ENCODE measurements at places on chromosomes 3 and 15. TPM values are rescaled to one million over a fixed set of nuclear protein-coding genes. Genes with fewer than 3 reads are reported as not detected.

The CSTA gene
- total RNA-seq: 0.58 TPM

The CACNA2D3 gene
- 4.7 TPM for total RNA-seq

The ZBTB11 gene
- 14.8 TPM for total RNA-seq

The CYP19A1 gene
- not detected for total RNA-seq

The LMAN1L gene
- total RNA-seq: not detected

The ESYT3 gene
- total RNA-seq: 2.3 TPM

The TOP2B gene
- total RNA-seq: 81.5 TPM

The KCNAB1 gene
- 2.1 TPM for total RNA-seq

The PTPRG gene
- 54.2 TPM for total RNA-seq

The SLC15A2 gene
- 0.07 TPM for total RNA-seq

The GRAMD2A gene
- total RNA-seq: not detected

The ZNF80 gene
- total RNA-seq: 0.09 TPM

The ANKRD34C gene
- total RNA-seq: not detected

The SCN11A gene
- total RNA-seq: 0.04 TPM
